H9 (cell line): ENCODE measurements at places on chromosomes 7 and 10. TPM values are rescaled to one million over a fixed set of nuclear protein-coding genes. Genes with fewer than 3 reads are reported as not detected.

- H3K27ac ChIP-seq, result no peak overlapping the region
- H3K4me3 ChIP-seq, result no peak overlapping the region
- H3K27me3 ChIP-seq, result no peaks in the 10 kb centered on the region
- H3K36me3 ChIP-seq, result no peaks in the 10 kb centered on the region
- DNase-seq, result no peak
- H3K4me1 ChIP-seq, result no peaks in the 10 kb centered on the region
These were observed 552.7 kb downstream of the MAGI2 start for GRCh38 chr7:78900806-78901205.

GRCh38 chr10:117631276-117632145 lies 89.0 kb downstream of the EMX2 start:
- H3K27ac ChIP-seq, result no peak overlapping the region
- no peaks in the 10 kb centered on the region for H3K36me3 ChIP-seq
- H3K4me3 ChIP-seq, result no peak overlapping the region
- no peaks in the 10 kb centered on the region for H3K4me1 ChIP-seq

DNA sequence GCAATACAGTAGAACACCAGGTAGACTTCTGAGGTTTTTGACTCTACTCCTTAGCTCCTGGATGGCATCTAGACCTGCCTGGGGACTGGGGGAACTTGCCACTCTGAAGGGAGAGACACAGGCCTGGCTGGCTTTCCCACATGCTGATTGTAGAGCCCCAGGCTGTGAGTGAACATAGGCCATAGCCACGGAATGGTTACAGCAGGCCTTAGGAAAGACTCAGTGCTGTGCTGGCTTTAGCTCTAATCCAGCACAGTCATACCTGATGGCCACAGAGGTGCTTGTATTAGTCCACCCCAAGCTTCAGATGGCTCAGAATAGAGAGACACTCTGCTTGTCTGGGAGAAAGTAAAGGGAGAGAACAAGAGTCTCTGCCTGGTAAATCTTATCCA lies 35.0 kb upstream of the ARHGAP12 start:
- H3K4me3 ChIP-seq, result no peak overlapping the region
- no peak for DNase-seq
- H3K27me3 ChIP-seq, result no peaks in the 10 kb centered on the region
- no peaks in the 10 kb centered on the region; the same call in 1 of the 2 replicates for H3K4me1 ChIP-seq

DNA sequence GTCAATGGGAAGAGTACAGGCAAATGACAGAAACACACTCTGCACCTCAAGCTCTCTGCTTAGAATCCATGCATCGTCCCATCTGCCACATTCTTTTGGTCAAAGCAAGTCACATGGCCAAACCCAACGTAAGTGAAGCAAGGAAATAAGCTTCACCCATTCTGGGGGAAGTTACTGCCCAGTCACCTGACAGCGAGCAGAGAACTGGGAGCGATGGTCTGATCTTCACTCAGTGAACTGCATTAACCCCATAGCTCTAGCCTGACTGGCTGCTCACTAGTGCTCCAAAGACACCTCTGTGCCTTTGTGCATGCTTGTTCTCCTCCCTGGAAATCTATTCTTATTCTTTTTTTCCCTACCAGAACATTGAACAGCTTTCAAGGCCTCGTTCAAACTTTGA lies 89.9 kb downstream of the APBB1IP start:
- no peak overlapping the region for H3K27ac ChIP-seq
- H3K36me3 ChIP-seq, result no peaks in the 10 kb centered on the region
- no peaks in the 10 kb centered on the region for H3K27me3 ChIP-seq
- H3K4me1 ChIP-seq, result no peaks in the 10 kb centered on the region; the same call in 1 of the 2 replicates

- H3K4me1 ChIP-seq, result no peaks in the 10 kb centered on the region
- no peak overlapping the region for H3K27ac ChIP-seq
- no peaks in the 10 kb centered on the region for H3K27me3 ChIP-seq
- peaks cover 32% of the 10 kb centered on the region for H3K36me3 ChIP-seq
- H3K4me3 ChIP-seq, result no peak overlapping the region
These were observed 22.5 kb upstream of the BTBD16 start for GRCh38 chr10:122248356-122249302.

DNA sequence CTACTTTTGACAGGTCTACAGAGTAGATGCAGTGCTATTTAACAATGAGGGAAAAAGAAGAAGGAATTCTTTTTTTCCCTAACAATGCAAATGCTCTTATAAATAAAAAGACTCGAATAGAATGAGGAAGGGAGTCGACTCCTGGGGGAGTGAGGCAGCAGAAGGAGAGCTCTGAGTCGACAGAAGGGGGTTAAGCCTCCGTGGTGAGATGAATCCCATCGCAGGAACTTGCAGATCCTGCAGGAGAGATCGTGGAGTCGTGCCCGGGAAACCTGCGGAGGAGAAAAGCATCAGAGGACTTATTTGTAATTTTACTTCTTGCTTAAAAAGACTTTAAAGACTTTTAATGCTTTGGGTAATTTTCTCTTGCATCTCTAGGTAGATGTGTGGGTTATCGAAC lies 17.4 kb downstream of the ITIH2 start:
- no peaks in the 10 kb centered on the region for H3K4me1 ChIP-seq
- no peak for DNase-seq
- no peaks in the 10 kb centered on the region for H3K36me3 ChIP-seq
- no peaks in the 10 kb centered on the region for H3K27me3 ChIP-seq
- no peak overlapping the region for H3K4me3 ChIP-seq

MRC1 gene
- not detected in 2 replicates for total RNA-seq

BMPR1A gene
- total RNA-seq, result 138 and 145 TPM in 2 replicates

PAPSS2 gene
- 24.0 and 24.5 TPM in 2 replicates for total RNA-seq

TMEM225B gene
- 0.44 TPM in 1 of 2 replicates, not detected in the other for total RNA-seq
